ENCODE measurements at places on chromosomes 7 and 10.

- DNase-seq: no peak
Measured at GRCh38 chr10:128044961-128045832, 81.0 kb downstream of the MKI67 start.

GRCh38 chr10:31343551-31343950 is 24.5 kb downstream of the ZEB1 start:
- no peak for DNase-seq

GRCh38 chr7:149007146-149007545 is 21.2 kb downstream of the PDIA4 start:
- DNase-seq: no peak

DNA sequence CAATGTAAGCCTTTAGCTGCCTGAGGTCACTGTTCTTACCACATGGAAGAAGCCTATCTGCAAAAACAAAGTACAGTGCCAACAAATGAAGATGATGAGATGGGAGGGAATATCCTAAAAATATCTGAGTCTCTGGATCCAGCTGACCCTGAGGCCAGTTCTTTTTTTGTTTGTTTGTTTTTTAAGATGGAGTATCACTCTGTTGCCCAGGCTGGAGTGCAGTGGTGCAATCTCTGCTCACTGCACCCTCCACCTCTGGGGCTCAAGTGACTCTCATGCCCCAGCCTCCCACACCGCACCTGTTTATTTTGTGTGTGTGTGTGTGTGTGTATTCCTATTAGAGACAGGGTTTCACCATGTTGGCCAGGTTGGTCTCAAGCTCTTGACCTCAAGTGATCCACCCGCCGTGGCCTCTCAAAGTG is 44.9 kb downstream of the HYCC1 start:
- no peak for DNase-seq

DNA sequence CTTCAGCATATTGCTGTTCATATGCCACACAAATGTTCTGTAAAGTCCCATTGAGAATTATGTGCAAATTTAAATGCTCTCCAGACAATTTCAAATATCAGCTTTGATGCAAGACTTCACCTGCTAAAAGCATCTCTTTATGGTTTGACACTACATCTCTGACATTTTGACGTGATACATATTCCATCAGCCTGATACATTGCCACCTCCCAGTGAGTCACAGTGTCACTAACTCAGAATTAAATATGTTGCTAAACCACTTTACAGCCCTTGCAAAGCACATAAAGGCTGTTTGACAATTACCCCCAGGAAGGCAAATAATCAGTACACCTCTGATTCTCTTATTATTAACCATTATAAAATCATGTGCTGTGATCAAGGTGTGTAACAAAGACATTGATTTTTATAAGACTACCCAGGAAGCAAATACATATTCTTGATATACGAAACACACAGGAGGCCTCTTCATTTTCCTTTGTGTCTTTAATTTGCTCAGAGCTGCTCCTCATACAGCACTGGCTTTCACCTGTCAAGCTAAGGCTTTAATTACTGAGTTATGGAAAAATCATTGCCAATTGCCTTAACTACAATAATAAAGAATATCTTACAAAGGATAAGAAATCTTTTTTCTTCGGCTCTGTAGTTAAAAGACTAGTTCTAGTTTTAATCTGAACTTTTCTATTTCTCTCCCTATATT is 547.5 kb upstream of the C7orf33 start:
- DNase-seq: no peak

DNA sequence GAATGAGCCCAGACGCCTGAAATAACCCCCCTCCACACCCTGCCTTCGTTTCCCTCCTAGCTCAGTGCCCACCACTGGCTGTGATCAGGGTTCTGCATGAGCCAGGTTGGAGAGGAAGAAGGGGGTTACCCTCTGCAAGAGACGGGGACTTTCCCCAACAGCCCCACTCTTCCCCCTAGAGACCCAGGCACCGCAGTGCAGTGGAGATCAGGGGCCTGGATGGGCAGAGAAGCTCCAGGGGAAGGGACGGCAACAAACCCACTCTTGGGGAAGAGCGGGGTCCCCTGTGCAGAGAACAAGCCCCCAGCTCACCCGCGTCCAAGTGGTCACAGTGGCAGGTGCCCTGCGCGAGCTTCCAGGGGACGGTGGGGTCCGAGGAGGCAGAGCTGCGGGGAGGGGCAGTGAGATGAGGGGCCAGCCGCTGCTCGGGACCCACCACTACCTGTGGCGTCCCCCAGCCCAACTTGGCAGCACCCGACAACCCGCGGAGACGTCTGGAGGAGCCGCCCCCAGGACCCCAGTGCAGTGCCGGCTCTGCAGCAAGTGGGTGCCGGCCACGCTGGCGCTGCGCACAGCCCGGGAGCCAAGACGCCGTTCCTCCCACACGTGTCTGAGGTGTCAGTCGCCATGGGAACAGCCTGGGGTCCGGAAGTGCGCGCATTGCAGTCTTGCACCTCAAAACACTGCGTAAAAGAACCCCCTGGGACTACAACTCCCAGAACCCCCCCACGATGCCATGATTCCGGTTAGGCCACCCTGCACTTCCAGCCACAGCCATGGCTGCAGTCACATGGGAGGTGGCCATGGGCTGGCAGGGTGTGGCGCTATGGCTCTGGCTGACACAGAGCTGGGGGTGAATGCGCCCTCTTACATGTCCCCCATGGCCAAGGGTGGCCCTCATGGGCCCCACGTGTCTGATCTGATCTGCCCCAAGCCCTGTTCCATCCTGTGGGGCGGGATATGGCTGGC is 45.8 kb upstream of the WIPI2 start:
- peak; percentile 13 for DNase-seq

DNA sequence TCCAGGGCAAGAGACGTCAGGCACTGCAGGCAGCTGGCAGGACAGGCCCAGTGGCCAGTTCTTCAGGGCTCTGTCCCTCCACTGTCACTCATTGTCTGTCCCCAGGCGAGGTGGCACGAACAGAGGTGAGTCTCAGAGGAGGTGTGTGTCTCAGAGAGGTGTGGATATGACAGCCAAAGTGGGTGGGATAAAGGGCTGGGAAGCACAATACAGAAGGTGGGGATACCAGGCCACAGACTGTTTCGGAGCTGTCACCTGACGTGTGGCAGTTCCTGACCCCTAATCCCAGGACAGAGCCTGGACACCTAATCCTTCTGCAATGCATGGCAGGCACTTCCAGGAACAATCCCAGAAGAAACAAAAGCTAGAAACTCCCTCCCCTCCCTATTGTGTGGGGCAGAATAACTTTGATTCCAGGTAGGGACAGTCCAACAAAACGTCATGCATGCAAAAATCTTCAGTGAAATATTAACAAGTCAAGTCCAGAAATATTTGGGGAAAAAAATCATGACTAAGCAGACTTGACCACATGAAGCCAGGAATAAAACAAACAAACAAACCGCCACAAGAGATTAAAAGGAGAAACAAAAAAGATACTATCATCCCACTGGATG is 11.6 kb downstream of the KLRG2 start:
- DNase-seq: no peak

- DNase-seq: no peak
Measured at GRCh38 chr7:1285556-1286301, 53.1 kb downstream of the UNCX start.

DNA sequence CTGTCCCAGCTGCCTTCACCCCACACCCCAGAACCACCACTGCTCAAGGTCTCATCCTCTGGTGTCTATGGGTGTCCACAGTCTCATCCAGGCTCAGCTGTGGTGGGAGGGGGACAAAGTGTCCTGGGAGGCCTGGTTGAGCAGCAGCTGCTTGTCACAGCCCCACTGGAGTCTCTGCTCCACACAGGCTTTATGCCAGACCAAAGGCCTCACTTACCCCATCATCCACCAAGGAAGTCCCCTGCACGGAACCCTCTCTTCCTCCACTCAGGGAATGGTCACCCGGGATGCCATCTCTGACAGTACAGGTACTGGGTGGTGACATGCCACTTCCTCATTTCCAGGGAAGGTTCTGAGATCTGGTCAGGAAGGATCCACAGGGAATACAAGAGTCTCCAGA is 925.4 kb upstream of the ZNF722 start:
- DNase-seq: no peak

GRCh38 chr7:469563-469961 is 50.1 kb downstream of the PDGFA start:
- no peak for DNase-seq

DNA sequence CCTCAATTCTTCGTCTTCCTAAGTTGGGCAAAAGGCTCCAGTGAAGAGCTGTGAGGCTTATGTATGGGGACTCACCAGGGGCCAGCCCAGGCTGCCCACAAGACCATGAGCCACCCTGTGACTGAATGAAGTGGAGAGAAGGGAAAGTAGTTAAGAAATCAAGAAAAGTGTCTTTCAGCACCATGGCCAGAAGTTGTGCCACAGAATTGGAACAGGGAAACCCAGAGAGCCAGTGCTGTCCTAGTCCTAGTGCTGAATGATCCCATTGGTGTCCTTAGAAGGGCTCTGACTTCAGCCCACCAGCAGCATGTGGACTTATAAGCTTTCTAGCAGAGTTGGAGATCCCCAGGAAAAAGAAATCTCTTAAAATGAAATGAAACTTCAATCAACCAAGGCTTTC is 37.0 kb upstream of the CCSER2 start:
- DNase-seq: no peak

DNA sequence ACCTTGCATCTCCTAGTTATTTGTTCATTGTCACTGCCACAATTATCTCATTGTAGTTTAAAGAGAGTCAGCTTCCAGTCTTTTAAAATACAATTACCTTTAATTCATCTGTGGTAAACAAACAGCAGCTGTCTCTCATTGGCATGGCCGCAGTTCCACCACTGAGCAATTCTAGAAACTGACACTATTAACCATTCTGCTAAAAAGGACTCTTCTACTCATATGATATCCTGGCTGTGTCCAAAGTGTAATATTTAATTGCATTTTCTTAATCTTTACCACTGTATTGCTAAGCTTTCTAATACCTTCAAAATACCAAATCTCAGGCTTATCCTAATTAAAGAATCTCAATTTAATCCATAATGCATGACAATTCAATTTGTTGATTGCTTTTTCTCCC is 639.0 kb downstream of the AUTS2 start:
- DNase-seq: no peak

DNA sequence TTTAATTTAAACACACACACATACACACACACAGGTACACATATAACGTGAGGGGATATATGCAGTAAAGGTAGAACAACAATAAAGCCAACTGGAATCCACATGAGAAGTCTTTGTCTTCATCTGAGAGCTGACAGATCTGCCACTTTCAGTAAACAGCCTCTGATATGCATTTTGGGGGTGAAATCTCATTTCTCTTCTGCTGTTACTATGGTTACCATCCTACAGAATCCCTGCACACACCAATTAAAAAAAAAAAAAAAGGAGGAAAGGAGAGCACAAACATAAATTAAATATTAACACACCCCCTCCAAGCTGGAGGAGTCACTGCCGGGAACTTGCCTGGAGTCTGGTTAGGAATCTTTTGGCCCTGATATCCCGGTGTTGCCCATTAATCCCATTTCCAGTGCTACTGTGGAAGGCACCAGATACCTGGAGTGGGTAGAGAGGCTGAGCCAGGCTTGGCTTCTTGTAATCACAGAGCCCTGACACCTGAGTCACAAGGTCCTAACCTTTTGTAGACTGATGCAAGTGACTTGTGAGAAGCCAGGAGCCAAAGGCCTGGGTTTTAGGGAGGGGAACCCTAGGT is 169.1 kb downstream of the LHFPL3 start:
- no peak for DNase-seq

- DNase-seq: no peak
Measured at GRCh38 chr7:28490831-28491230, 78.5 kb downstream of the CREB5 start.

DNA sequence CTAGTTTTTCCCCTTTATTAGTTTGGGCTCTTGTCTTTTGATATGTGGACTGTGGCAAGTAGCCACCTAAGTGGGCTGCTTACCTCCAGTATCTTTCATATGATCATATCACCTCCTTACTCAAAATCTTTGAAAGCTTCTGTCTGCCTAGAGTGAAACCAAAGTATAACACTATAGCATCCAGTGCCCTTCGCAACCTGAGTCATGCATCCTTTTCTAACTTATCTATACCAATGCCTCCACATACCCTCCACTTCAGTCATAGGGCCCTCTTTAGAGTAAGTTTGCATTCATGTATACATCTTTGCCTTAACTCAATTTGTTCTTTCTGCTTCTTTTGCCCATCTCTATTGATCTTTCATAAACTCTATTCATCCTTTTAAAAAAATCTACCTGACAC is 15.7 kb upstream of the MACC1 start:
- DNase-seq: no peak

DNA sequence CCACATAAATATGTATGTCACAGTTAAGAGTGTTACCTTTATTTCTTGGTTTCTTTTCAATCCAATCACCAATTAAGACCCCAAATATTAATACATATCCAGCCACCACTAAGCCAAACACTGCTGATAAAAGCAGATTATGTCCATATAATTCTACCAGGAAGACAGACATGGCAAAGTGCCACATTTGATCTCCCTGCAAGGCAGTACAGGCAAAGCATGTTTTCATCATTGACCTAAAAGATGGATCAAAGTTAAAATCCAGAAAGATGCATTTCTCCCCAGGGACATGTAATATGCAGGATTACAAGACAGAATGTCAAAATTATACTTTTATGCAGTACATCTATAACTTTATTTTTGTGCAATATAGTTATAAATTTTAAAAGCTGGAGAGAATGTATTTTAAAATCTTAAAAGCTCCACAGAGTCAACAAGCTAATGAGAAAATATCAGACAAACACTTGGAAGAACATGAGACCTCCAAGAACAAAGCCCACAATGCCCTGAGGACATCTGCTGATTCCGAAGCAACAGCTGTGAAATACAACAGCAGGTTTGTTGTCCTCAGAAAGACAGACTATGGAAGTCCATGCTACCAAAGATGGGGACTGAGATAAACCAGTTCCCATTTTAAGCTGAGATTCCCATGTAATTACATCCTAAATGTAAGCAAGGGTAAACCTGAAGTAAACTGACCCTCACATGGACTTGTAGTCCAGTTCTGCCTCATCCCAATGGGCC is 54.5 kb upstream of the TOMM7 start:
- DNase-seq: no peak

GRCh38 chr10:14826076-14826829 is 11.6 kb downstream of the CDNF start:
- no peak for DNase-seq

DNA sequence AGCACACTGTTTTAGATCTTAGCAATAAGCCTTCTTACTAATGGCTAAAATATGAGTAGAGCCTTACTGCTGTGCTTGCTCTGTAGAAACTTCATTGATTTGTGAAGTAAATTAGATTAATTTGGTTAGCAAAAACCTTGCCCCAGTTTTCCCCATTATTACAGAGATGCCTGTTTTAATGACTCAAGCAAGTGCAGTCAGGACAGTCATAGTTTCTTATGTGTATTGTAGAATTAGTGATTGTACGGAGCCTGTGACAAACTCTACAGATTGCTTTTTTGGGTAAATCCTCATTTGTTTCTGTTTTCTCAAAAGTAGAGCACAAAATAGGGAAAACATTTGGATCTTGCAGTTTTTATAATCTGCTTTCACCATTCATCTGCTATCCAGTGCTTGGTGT is 7.0 kb downstream of the TAX1BP1 start:
- no peak for DNase-seq

DNA sequence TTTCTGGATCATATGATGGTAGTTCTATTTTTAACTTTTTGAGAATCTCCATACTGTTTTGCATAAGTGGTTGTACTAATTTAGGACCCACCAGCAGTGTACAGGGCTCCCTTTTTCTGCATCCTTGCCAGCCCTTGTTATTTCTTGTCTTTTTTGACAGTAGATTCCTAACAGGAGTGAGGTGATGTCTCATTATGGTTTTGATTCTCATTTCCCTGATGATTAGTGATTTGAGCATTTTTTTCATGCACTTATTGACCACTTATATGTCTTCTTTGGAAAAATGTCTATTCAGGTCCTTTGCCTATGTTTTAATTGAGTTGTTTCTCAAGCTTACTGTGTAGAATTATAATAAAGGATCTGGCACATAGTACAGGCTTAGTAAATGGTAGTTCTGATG is 238.8 kb upstream of the BMPER start:
- DNase-seq: no peak
